ENCODE measurements at places on chromosomes 4 and X.
A peak's percentile ranks its signal among the peaks of the same experiment; 100 is the strongest.

DNA sequence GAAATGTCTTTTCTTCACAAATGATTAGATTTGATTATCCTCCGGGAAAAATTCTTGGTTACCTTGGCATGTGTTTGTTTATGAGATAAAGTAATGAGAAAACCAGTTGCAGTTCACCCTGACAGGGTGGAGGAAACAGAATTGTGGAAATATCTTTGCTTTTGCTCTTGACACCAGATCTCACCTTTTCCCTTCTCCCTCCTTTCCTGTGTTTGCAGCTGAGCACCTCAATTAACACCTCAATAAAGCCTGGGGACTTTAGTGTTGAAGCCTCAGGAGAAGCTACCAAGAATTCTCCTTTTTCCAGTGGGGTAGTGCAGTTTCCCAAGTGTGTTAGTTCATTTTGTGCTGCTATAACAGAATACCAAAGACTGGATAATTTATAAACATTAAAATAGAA is 350.8 kb upstream of the IGFBP7 start:
- DNase-seq, result no peak

GRCh38 chr4:92184566-92184965 is 119.2 kb upstream of the GRID2 start:
- no peak for DNase-seq

DNA sequence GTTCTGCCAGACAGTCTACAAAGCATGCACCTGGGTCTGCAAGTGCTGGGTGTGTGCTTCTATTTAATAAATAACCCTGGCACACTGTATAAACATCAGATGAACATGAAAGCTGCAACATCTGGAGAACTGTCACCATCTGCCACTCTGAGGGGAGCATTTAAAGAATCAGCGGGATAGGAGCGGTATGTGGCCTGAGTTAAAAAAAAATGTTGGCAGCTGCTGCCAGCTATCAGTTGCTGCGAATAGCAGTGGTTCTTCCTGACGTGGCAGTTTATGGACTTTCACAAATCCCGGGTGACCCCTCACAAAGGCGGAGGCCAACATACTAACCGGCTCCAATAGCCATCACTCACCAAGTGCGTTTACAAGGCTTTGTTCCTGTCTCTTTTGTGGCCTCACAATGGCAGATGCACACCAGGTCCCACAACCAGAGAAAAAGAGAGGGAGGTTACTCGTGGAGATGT is 95.1 kb downstream of the RASL11B start:
- no peak for DNase-seq

DNA sequence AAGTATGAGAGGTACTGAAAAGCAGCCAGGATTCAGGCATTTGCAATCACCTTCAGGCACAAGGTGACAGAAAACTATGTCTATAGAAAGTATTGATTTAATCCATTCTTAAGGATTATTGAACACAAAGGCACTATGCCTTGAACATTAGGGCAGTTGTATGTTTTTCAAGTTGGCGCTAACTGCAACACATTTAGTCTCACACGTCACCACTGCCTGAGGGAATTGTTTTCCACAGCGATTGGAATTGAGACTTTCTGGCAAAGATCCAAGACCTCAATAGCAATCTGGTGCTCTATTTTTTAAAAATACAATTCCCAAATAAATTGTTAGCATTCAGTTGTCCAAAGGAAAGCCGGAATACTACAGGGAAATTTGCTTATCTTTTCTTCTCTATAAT is 52.7 kb upstream of the FTHL17 start:
- no peak for DNase-seq

GRCh38 chr4:183348706-183349659 is 26.8 kb upstream of the CLDN24 start:
- DNase-seq, result no peak

DNA sequence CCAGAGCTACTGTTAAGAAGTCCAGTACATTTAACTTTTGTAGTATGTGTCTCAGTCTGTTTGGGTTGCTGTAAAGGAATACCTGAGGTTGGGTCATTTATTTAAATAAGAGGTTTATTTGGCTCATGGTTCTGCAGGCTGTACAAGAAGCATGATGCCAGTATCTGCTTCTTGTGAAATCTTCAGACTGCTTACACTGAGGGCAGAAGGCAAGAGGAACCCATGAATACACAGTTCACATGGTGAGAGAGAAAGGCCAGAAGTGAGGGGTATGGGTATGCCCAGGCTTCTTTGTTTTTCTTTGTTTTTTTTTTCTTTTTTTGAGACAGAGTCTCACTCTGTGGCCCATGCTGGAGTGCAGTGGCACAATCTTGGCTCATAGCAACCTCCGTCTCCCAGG is 6.0 kb upstream of the CISD2 start:
- no peak for DNase-seq

DNA sequence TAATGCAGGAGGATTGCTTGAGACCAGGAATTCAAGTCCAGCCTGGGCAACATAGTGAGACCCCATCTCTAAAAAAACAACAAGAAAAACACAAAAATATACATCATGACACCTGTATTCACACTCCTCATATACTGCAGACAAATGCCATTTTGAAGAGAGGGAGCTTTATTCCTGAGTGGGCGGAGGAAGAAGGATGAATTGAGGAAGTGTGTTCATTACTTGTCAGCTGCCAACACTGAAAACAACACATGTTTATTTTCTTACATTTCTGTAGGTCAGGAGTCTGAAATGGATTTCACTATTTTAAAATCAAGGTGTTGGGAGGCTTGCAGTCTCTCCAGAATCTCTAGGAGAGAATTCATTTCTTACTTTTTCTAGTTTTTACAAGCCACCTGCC is 47.2 kb upstream of the CD99 start:
- no peak for DNase-seq

DNA sequence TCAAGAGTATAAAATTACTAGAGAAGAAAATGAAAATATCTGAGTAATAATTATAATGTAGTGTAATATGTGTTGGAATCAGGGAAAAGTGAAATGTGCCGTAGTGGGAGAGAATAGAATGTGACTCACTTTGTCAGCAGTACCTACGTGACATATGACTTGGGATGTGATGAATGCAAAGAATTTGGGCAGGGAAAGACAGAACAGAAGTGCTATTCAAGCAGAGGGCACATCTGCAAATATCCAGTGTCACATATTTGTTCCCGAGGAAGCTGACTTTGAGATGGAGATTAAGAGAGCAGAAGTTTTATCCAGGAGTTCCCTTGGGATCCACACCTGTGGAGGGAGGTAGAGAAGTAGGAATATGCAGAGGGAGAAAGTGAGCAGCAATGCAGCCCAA is 69.3 kb upstream of the HS3ST1 start:
- no peak for DNase-seq

GRCh38 chr4:80279751-80280150 is 13.3 kb downstream of the FGF5 start:
- no peak for DNase-seq

GRCh38 chr4:88879991-88880390 is 177.0 kb downstream of the FAM13A start:
- DNase-seq, result no peak

DNA sequence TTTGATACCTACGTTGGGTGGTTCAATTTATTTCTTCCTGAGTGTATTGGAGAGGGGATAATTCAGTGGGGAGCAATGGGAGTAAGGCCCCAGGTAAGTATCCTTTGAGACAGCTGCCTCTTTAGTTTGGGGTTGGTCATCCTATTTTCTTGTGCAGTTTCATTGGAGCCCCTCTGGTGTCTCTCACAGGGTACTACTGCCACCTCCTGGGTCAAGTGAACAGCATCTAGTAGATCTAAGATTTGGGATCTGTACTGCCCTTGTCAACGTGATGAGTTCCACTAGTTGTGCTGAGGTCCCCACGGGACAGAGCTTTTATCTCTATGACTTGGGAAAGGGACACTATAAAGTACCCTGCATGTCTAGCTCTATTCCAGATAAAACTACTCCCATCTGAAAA is 80.6 kb downstream of the PBDC1 start:
- peak; percentile 11 for DNase-seq

- DNase-seq, result no peak
These were observed 79.1 kb upstream of the APOOL start for GRCh38 chrX:84924624-84925023.

DNA sequence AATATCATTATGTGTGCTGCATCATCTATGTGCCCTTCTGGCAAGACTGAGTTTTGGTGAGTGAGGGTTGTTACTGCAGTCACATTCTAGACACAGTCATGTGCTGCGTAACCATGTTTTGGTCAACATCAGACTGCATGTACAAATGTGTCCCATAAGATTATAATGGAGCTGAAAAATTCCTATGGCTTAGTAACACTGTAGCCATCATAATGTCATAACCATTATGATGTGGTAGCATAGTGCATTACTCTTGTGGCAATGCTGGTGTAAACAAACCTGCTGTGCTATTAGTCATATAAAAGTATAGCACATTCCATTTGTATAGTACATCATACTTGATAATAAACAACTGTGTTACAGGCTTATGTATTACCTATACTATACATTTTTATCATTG is 198.1 kb upstream of the NUDT6 start:
- no peak for DNase-seq

DNA sequence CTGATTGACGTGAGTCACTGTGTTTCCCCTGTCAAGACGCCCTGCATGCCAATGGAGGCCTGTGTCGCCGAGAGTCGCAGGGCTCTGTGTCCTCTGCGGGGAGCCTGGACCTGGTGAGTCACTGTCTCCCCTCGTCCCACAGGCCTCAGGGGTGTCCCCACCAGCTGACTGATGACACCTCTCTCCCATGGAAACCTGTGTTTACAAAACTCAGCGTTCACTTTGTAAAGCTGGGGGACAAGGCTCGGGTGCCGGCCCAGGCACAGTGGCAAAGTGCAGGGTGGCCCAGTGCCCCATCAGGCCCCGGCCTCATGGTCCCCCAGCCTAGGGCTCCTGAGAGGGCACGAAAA is 21.2 kb upstream of the HGFAC start:
- no peak for DNase-seq

DNA sequence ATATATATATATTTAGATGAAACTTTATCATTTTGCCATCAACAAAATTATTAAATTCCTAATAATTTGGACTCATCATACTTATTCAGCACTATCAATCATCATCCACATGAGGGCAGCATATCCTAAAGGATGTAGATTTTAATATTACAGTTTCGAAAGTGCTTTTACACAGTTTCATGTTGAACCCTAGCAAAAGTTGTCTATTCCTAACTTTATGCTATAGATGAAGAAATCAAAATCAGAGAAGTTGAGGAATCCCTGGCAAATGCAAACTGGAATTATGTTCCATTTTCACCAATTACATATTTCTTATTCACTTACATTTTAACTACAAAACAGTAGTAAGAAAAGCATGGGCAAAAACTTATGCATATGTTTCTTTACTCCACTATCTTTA is 36.6 kb upstream of the UGT2A1 start:
- no peak for DNase-seq

DNA sequence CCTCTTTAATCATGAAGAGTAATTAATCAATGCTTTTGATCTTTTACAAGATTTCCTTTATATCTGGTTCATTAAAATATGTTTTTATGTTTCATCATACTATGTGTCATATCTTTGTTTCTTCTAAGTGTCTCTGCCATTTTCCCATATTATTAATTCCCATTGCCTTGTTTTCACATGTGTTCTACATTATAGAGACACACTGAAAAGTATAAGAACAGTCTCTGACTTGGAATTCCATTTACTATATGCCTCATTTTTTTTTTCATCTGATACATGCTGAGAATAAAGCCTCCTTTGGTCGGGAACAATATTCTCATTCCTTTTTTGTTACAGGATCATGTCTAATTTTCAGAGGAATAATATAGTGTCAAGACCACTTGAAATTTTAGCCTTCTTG is 4.3 kb downstream of the BANK1 start:
- no peak for DNase-seq

DNA sequence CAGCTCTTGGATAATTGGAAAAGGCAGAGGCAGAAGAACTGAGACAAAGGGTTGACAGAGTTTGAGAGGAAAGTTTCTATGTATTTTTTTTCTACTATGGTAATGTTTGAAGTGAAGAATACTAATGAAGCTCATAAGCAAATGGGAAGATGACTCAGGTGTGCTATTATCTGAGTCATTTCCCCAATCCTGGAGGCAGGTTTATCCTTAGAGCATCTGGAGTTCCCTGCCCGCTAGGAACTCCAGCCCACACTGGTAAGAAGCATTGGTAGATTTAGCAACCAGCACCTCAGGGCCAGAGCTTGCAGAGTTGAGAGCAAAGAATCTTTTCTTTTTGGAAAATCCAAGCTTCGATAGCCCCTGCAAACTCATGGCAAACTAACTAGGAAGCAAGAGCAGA is 55.2 kb downstream of the DOCK11 start:
- no peak for DNase-seq

GRCh38 chr4:147717878-147718277 is 14.0 kb upstream of the ARHGAP10 start:
- DNase-seq, result no peak

DNA sequence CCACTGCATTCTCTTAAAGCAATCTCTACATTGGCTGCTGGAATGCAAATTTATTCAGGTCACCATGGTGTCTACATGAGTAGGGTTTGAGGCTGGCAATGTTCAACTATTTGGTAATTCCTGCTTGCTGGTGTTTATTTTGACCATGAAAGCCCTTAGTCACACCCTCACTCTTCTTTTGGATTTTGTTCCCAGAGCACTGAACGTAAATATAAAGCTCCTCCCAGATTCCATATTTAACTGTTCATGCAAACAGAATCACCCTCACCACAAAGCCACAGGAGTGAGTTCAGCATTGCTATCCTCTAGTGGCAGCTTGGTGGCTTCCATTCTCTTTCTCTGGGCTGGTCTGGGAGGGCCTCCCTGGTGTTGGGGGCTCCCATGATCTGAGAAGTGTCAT is 82.8 kb downstream of the LNX1 start:
- no peak for DNase-seq

DNA sequence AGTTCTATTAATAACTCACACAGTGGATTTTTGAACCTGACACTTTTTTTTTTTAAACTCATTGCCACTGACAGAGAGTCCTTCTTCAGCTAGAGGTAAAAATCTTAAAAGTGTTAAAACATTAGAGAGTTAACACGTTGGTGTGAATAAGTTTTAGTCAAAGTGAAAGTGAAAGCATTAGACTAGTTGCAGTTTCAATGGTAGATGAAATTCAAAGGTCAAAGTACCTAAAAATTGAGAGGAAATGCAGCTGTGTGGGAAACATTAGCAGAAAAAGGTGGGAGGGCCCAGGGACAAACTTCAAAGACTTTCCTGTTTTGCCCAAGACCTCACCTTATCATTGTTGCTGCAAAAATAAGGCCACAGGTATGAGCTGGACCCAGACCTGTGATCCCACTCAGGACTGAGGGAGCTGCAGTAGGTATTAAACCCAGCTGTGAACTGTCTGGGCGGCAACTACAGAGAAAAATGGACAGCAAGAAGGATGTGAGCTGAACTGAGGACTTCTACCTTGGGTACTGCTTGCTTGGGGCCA is 17.6 kb upstream of the GABRA4 start:
- DNase-seq, result no peak

DNA sequence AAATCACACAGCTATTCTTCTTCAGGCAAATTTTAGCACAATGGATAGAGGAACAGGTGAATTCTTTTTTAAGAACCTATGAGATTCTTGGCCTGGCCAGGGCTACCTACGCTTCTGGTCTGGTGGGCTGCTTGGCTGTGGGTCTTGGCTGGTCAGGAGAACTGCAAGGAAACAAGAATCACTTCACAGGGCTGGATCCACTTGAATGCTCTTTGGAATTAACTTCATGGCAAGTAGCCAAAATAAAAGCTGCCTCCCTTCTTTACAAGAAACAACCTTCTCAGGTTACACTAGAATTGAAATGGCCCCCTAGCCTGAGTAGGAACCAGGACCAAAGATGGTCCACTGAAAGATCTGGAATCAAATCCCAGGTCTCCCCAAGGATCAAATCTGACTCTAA is 519.1 kb downstream of the IQCM start:
- DNase-seq, result no peak
